ENCODE measurements at places on chromosomes 6 and 20.

- DNase-seq, result no peak
These were observed 49.0 kb downstream of the HNF4A start for GRCh38 chr20:44404204-44405181.

DNA sequence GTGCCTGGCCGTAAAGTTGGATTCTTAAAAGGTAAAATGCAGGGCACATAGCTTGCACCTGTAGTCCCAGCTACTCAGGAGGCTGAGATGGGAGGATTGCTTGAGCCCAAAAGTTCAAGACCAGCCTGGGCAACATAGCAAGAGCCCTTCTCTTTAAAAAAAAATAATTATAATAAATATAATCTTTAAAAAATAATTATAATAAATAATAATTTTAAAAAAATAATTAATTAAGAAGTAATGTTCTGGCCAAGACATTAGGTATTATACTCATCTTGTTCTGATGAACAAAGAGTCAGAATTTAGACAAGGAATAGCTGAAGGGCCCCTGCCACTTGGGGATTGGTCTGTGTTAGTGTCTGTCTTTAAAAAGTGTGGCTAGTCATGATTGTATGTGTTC lies 13.9 kb downstream of the ENTPD6 start:
- no peak for DNase-seq

DNA sequence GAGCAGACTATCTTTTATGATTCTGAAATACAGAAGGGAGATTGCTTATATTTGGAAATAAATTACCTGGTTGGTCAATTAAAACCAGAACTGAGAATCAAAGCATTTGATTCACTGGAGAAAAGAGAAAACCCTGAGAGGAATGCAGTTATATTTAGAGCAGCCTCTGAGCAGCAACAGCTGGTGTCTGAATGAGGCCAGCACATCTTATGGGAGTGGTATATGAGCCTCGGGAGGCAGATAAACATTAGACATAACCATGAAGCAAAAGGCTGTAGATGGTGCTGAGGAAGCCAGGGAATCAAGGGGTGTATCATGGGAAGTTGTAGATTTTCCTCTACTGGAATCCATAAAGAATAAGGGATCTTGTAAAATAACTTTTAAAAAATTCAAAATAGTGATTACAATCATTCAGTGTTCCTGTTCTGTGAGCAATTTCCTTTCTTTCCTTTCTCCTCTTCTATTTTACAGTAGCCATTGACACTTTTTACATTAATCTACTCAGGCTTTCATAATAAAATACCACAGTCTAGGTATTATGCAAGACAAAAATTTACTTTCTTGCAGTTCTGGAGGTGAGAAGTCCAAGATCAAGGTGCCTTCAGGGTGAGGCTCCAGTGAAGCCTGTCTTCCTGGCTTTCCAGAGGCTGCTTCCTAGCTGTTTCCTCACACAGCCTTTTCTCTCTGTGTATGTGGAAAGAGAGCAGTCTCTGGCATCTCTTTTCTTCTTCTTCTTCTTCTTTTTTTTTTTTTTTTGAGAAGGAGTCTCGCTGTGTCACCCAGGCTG lies 32.8 kb upstream of the ENPP5 start:
- no peak for DNase-seq

DNA sequence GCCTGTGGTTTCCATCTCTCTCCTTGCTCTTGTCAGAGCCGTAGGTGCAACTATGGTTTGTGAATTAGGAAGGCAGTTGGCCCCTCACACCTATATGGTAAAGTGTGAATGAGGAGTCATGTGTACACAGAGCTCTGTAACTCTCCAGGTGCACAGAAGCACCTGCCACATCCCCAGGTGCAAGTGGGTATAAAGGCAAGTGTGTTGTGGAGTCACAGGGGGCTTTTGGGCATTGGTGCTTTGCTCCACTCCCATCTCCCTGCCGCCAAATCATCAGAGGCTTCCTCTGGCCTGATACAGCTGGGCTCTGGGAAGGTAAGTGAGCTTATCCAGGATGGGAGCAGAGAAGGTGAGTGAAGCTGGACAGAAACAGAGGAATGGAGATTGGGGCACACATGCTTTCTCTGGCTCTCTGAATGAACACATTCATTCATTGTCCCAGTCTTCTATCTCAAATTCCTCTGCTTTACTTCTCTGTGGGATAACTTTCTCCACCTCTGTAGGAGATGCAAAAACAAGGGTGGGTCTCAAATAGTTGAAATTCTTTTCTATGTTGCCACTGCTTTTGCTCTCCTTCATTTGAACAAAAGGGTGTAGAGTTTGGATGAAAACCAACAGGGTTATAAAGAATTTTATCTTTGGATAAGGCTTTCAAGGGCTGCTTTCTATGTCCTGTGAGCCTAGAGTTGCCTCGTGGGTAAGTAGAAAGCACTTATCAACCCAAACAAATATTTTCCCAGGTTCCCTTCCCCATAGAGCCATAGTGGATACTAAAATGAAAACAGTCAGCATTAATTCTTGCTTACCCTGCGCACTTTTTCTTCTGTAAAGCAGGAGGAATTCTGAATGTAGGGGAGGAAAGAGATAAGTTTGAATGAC lies 45.0 kb upstream of the RIPOR2 start:
- no peak for DNase-seq

DNA sequence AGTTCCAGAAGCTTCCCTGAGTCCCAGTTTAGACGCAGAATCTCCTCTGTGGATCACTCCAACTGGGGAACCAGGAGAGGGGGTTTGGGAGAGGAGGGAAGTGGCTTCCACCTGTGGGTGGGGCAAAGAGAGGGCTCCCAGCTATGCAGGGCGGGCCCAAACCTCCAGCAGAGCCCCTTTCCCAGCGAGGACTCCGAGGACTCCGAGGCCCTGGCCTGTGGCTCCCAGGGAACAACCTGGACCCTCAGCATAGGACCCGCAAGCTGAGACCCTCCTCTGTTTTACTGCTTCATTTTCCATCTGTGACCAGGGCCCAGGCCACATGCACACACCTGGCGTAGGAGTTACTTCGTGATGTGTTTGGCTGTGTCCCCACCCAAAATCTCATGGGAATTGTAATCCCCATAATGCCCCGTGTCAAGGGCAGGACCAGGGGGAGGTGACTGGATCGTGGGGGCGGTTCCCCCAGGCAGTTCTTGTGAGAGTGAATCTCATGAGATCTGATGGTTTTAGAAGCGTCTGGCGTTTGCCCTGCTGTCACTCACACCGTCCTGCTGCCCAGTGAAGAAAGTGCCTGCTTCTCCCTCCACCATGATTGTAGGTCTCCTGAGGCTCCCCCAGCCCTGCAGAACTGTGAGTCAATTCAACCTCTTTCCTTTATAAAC lies 27.9 kb downstream of the NTSR1 start:
- DNase-seq, result no peak

GRCh38 chr20:44997171-44997570 lies 30.9 kb downstream of the STK4 start:
- no peak for DNase-seq

GRCh38 chr20:39358052-39358451 lies 395.9 kb downstream of the DHX35 start:
- no peak for DNase-seq

DNA sequence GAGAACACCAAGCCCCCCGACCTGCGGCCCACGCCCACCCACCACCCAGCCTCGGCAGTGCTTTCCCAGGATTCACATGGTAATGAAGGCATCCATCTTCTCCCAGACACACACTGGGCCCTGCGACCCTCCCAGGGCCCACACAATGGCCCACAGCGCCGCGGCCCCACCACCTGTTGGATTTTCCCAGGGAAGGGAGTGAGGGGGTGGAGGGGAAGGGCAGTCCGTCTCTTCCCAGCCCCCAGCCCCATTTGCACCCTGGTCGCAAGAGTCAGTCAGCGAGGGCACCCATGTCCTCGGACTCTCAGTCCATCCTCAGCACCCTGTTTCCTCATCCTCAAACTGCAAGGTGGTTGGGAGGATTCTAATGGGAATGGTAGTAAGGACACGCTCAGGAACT lies 23.7 kb upstream of the ID1 start:
- DNase-seq, result no peak

- no peak for DNase-seq
These were observed 1.2 kb downstream of the TCFL5 start for GRCh38 chr20:62860391-62860923.

- no peak for DNase-seq
These were observed 105.7 kb downstream of the RNASET2 start for GRCh38 chr6:166850677-166851076.

DNA sequence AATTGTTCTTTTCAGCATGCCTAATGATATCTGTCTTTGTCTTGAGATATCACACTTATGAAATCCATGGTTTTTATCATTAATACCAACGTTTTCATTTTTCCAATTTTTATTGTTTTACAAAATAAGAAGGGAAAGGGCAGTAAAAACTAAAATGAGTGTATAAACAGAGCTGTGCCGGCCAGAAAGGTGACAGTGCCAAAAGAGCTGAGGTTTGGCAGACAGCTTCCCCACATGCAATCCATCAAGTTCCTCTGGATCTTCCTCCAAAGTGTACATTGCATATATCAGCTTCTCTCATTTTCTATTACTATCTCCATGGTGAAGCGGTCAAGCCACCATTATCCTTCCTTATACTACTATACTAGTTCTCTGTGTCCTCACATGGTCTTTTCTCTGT lies 10.1 kb upstream of the TMEM244 start:
- no peak for DNase-seq

DNA sequence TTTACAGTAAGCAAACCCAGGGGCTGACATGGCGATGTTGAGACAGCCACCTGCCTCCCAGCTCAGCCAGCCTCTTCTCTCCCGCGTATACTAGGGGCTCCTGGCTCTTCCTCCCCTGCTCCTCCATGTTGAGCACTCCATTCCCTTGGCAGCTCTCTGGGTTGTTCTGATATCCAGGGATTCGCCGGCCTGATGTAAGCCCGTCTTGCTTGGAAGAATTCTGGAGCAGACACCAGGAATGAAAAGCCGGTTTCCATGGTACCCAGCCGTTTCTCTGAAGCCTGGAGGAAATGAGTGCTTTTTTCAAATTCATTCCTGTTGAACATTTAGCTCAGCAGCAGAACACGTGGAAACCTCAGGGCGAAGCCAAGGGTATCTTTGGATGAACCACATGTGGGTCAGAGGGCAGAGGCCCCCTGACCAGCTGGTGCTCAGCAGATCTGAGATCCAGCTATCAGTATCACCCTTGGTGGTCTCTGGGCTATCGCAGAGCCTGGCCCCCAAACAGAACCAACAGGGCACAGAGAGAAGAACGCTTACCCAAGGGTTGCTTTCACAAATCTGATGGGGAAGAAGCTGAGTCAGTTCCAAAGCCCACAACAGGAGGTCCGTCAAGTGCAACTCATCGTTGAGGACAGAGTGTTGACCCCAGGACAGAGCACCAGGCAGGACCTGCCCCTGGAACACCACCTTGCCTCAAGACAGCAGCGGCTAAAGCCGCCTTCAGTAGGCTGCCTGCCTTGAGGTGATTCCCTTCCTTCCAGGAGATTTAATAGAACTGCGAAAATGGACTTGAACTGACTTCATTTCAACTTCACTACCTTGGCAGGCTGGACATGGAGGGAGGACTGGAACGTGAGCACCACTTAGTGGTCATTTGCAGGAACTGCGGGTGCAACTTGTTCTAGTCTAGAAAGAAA lies 96.1 kb upstream of the RIN2 start:
- peak; percentile 25 for DNase-seq

DNA sequence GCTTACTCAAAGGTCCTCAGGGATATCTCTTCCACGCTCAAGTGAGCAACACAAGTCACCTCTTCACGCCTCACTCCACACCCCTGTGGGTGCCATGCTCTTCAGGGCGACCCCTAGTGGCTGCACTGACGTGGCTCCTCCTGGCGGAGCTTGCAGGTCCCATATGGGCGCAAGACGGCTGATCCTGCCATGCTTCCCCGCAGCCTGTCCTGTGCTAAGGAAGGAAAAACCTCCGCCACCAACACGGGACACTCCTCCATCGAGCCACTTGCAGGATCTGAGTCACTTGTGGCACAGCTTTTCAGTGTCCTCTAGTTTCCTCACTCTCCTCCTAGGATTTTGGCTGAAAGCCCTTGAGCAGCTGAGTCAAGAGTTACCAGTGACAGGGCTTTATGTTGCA lies 90.7 kb downstream of the KHDC1L start:
- DNase-seq, result peak; percentile 29

DNA sequence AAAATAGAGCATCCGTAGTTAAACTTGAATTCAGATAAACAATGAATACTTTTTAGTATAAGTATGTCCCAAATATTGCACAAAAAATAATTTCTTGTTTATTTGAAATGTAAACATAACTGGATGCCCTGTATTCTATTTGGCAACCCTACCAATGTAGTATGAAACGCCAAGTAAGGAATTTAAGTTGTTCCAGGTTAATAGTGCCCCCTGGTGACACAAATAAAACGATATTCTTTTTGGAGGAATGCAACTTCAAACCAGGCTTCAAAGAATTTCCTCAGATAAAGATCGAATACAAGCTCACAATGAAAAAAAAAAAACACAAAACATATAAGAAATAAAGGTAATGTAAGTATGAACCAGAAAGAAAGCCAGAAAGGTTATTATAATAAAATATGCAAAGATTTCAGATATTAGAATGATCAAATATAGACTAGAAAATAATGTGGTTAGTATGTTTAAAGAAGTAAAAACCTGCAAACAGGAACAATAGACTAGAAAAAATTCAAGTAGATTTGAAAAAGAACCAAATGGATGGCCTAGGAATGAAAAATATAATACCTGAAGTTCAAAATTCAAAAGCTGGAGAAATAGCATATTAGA lies 18.4 kb upstream of the AKAP7 start:
- no peak for DNase-seq

DNA sequence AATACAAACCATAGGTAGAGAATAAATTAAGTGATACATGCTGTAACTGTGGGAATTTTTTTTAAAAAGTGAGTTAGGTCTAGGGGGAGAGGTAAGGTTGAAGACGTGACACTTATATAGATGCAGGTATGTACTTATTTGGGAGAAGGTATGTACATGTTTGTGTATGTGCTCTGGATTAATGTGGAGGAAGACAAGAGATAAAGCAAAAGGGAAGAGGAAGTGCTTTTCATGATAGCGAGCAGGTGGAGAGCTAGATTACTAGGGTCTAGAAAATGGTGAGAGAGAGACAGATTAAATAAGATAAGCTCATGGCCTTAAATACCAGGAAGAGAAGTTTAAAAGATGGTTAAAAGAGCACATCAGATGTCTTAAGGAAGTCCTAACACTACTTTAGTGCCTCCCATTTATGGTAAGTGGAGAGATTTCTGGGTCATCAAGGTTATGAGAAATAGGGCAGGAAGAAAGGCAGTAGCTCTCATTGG lies 92.5 kb downstream of the MAN1A1 start:
- no peak for DNase-seq

GRCh38 chr20:39110819-39111136 lies 148.6 kb downstream of the DHX35 start:
- DNase-seq, result no peak

DNA sequence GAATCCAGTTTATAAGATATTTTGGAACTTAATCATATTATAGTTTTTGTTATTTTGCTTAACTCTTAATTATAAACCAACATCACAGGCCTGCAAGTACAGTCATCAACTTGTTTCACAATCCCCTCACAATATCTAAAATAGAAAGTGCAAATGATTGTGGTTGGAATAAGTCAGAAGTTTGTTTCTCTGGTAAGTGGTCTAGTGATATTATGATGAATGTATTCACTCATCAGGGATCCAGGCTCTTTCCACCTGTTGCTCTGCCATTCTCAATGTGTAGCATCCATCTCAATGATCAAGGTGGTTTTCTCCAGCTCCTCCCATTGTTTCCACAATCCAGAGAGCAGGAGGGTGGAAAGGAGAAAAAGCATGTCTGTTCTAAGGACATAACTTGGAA lies 54.2 kb downstream of the OPN5 start:
- no peak for DNase-seq

All from activated T-cell treated with anti-CD3 and anti-CD28 coated beads for 48 hours (primary cell).